ENCODE measurements at places on chromosomes 12 and 14. TPM values are rescaled to one million over a fixed set of nuclear protein-coding genes. Genes with fewer than 3 reads are reported as not detected.

CFAP73 gene
- not detected for total RNA-seq

KRT73 gene
- total RNA-seq = not detected

INHBC gene
- not detected for total RNA-seq

REC8 gene
- total RNA-seq = 2.3 TPM

PRH2 gene
- total RNA-seq = not detected

Measured in smooth muscle cell of trachea (primary cell).